Fibroblast of skin of back (primary cell): ENCODE measurements at places on chromosomes 13 and 19.

- no peak for DNase-seq
Observed at GRCh38 chr19:13538601-13539253, 32.4 kb upstream of the CACNA1A start.

- DNase-seq = peak; percentile 45
Observed at GRCh38 chr19:50414864-50415660, 3.7 kb upstream of the SPIB start.

- no peak for DNase-seq
Observed at GRCh38 chr19:7408251-7408650, 59.5 kb downstream of the ARHGEF18 start.

DNA sequence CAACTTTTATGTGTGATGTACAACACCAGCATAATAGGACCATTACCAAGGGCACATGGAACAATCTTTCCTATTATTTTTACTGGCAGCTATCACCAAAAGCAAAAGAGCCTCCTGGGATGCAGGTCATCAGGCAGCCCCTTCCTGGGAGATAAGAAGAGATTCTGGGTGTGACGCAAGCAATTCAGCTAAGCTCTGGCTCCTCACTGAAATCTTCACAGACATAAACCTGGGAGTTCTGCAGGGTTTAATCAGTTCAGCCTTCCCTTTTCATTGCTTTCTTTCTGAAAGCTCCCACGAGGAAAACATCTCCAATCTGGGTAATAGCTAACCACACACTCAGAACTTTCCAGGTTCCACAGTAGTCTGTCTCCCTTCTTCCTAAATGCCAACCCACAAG, 341.1 kb downstream of the ENOX1 start:
- DNase-seq = no peak

- DNase-seq = no peak
Observed at GRCh38 chr13:64311112-64311511, 2895.5 kb upstream of the PCDH20 start.

DNA sequence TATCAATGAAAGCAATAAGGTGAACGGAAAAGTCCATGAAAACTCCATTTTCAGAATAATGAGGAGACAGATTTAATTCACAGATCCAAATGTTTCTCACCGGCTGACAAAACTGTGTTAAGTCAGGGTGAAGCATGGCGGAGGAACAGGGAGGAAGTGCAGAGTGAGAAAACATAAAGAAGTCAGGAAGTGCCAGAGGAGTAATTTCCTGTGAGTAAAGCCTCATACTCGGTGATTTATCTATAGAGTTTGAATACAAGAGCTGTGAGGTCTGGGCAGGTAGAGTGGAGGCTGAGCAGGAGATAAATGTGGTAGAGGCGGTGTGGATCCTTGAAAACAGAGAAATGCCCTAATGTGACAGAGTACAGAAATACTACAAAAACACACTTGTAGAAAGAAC, 11.4 kb downstream of the CARD8 start:
- DNase-seq = no peak

GRCh38 chr13:40352802-40353562, 313.5 kb downstream of the FOXO1 start:
- DNase-seq = no peak

- peak; percentile 59 for DNase-seq
Observed at GRCh38 chr13:41054212-41054877, 7.0 kb upstream of the WBP4 start.

DNA sequence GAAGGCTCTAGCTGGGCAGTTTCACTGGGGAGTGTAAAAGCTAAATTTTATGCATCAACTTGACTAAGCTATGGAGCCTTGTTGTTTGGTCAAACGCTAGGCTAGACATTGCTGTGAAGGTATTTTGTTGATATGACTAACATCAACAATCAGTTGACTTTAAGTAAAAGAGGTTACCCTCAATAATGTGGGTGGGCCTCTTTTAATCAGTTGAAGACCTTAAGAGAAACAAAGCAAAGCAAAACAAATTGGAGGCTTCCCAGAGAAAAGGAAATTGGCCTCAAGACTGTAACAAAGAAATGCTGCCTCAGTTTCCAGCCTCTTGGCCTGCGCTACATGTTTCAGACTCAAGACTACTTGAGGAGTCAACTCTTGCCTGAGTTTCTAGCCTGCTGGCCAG, 50.0 kb upstream of the TSC22D1 start:
- DNase-seq = no peak

GRCh38 chr13:99028890-99029289, 51.0 kb upstream of the DOCK9 start:
- DNase-seq = no peak

- DNase-seq = no peak
Observed at GRCh38 chr19:19651076-19651475, 7.6 kb upstream of the GMIP start.

- DNase-seq = no peak
Observed at GRCh38 chr13:100559886-100560285, 28.7 kb downstream of the GGACT start.

- DNase-seq = no peak
Observed at GRCh38 chr19:44722131-44723121, 23.5 kb downstream of the CEACAM16 start.

DNA sequence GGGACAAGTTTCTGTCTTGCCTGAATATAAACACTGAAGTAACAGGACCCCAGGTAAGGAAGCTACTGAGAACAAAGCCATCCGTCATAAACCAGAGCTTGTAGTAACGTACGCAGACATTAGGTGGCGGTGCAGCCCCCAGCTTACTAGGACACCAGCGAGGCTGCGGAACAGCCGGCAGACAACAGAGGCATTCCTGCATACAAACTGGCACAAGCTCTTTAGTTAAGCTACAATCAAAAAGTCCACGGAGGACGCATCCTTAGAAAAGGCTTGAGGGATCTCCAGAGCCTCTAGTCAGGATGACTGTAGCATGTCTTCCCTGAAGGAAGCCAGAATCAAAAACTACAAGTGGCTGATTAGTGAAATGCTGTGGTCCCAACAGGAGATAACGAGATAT, 26.2 kb downstream of the ZNF160 start:
- DNase-seq = peak; percentile 33

- no peak for DNase-seq
Observed at GRCh38 chr19:4319067-4319718, 14.8 kb downstream of the FSD1 start.

DNA sequence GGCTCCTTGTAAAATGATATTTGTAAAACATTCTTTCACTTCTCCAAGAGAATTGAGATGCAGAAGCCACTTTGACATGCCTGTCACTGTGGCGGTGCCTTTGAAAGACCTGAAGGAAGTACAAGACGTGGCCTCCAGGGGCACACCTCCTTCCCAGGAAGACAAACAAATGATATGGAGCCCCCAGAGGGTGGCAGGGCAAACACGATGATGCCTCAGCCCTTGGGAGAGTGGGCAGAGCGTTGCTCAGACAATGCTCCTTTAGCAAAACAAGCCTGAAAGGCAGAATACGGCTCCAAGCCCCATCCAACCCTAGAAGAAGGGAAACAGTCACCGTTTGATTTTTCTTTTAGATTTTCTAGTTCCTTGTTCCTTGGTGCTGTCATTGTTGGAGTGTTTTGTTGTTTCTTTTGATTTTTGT, 9.2 kb upstream of the ATP12A start:
- peak; percentile 25 for DNase-seq

DNA sequence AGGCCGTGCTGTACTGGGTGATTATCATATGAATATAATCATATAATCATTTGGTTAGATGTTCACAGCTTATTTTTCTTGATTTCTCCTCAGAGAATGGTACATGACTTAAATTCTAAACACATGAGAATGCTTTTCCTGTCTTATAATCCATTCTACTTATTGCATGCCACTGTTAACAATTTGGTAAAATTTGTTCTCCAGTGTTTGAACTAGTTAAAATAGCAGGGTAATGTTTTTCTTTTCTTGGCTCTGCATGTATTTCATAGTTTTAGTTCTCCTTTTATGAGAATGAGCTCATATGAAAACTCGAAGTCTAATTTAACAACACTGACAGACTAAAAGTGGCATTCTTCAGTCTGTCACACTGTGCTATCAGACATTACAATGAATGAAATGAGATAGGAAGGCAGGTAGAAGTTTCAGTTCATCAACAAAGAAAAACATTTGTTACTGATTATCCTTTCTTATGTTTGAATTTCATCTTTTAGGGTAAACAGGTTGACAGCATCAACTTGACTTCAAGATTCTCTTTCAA, 10.2 kb downstream of the SPRYD7 start:
- peak; percentile 59 for DNase-seq

DNA sequence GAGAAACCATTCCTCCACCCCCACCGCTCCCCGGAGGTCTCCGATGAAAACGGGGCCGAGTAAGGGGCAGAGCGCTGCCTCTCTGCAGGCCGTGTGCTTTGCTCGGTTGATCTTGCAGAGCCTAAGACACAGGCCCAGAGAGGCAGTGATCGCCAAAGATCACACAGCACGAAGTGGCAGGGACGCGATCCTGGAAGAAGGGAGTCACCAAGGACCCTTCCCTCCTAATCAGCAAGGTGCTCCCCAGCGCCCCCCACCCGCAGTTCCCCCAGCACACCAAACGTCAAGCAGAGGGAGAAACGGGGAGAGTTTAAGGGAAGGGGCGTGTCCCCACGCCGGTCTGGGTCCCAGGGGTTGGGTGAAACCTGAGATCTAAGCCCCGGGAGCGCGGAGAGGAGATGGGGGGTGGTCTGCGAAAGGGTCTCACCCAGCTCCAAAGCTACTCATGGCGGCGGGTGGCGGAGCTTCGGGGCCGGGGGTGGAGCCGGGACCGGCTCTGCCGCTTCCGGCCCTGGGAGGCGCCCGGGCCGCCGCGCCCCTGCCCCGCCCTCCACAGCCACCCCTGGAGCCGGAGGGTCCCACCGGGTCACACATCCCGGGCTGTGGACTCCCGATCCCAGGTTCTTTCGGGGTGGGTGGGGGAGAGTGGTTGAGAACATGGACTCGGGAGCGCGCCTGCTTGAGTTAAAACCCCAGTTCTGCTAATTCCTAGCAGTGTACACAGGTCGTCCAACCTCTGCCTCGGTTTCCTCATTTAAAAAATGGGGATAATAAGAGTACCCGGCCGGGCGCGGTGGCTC, at the start of gene EML2:
Gene EML2, minus strand, starts transcription at position 468 of the 800 bp plus-strand sequence. Its CDS starts 21 bp downstream, at position 447.
- DNase-seq = peak; percentile 40

GRCh38 chr13:36673838-36674326, at the start of gene SERTM1:
TSS of gene SERTM1 (plus strand) at chr13:36674020. CDS start at chr13:36695079, 21,059 bp downstream.
- peak; percentile 25 for DNase-seq

DNA sequence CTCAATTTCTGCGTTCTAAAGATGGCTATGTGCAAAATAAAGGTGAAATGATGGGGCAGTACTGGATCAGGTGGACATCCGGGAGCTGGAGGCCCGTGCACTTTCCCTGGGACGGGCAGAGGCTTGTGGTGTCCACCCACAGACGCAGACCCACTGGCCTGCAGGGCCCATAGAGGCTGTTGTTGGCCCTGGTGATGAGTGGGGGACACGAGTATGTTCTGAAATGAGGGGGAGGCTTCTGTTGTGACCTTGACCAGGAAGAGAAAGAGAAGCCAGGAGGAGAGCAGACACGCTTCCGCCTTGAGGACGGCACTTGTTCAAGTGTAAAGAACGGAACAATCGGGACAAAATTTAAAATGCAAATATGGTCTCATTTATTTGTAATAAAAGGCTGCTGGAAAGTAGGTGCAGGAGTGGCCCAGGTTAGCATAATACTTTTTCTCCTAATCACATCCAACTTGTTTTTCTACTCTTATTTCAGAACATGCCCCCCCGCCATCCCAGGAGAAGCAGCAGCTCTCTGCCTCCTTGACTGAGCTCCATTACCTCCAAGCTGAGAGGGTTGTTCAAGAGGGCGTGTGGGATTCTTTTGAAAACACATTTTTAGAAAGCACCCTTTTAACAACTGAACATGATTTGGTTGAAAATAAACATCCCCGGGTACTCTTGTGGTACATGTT, 27.1 kb downstream of the ATP11A start:
- no peak for DNase-seq

DNA sequence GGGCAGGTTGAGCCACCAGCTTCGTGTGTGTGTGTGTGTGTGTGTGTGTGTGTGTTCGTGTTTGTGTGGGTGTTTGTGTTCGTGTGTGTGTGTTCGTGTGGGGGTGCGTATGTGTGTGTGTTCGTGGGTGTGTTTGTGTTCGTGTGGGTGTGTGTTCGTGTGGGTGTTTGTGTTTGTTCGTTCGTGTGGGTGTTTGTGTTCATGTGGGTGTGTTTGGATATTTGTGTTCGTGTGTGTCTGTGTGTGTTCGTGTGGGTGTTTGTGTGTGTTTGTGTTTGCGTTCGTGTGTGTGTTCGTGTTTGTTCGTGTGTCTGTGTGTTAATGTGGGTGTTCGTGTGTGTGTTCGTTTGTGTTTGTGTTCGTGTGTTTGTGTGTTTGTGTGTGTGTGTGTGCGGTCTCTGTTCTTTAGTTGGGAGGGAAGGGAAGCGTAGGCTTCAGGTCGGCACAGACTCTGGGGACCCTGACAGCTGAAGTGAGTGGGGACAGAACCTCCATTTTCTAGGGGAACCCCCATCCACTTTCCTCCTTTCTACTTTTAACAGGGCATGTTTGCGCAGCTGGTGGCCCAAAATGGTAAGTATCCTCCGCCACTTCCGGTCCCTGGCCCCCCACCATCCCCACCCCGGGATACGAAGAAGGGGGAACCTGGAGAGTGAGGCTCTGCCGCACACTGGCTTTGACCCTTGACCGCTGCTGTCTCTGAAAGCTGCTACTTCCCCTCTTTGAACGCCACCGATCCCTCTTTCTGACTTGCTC, 1.6 kb downstream of the TNFSF9 start:
- no peak for DNase-seq

DNA sequence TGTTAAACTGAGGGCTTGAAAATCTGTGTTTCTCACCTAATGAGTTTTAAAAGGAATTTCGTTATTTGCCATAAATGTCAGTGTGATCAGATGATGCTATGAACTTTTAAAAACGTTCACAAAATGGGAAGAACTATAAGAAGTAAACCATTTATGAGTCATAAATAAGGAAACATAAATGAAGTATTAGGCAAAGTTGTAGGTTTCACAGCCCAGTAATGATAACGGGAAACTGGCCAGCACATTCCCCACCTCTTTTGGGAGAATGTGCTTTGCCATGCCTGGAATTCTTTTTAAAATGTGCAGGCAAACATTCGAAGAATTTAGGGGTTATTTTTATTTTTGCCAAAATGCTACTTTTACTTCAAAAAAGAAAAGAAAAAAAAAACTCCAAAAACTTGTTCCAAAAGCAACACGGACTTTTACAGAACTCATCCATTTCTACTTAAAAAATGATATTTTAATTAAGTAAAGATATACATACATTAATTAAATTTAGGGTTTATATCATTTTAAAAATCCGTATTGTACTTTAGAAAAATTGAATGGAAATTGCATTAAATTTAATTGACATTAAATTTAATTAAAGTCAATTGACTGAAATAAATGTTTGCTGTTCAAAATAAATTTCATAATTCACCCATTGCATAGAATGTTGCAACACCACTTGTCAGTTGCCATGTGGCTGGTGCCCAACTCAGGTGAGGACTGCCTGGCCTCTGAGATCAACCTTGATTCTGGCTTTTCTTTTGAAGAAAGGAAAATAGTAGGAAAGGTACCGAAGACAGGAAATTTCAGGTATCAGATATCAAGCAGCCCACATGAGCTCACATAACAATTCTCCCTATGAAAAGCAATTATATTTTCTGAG, 1198.5 kb downstream of the EFNB2 start:
- peak; percentile 75 for DNase-seq

GRCh38 chr13:75749407-75749806, 113.3 kb downstream of the LMO7 start:
- DNase-seq = peak; percentile 51
